NCI-H1048 (cell line): ENCODE measurements at places on chromosomes 2 and 18.

- no peak for DNase-seq
Observed at GRCh38 chr2:96423828-96424227, 81.3 kb downstream of the NEURL3 start.

DNA sequence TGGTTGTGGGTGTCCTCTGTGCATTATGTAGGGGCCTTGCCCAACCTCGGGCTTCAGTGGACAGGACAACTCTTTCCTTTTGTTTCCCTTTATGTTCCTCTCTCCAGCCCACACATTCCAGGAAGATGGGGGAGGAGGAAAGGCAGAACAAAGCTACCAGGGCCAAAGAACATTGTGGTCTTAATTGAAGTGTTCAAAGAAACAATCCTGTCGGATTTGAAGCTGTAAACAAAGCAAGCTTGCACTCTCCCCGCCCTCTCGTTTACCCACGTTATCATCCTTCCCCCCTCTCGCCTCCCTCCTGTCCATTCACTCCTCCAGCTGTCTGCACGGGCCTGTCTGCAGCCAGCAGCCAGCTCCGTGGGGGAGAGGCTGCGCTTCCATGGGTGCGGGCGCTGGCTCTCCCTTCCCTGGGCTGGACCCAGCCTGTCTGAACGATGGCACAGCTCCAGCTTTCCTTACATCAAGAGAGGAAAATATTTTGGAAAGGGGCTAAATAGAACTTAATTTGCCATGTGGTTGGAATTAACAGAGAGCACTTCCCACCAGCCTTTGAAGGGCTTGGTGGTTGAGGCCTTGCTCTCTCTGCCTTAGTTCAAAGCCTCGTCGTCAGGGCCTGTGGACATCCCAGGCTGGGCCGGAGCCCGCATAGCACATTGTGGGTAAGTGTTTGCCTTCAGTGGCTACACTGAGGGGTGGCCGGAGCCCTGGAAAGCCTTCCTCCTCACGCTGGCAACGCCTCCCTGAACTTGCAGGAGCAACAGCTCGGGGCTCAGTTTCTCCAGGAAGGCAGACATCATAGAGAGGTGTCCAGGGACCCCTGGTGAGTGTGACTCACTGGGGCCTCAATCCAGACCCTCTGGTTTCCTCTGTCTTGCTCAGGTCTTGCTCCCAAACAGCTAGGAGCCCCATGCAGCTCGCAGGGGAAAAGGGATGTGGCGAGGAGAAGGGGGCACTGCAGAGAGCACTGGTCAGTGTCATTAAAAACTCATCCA is 60.6 kb upstream of the HS6ST1 start:
- no peak for DNase-seq

GRCh38 chr18:29883114-29883513 is 1159.4 kb downstream of the DSC3 start:
- DNase-seq = no peak

GRCh38 chr2:145185696-145186095 is 665.8 kb upstream of the ZEB2 start:
- no peak for DNase-seq

DNA sequence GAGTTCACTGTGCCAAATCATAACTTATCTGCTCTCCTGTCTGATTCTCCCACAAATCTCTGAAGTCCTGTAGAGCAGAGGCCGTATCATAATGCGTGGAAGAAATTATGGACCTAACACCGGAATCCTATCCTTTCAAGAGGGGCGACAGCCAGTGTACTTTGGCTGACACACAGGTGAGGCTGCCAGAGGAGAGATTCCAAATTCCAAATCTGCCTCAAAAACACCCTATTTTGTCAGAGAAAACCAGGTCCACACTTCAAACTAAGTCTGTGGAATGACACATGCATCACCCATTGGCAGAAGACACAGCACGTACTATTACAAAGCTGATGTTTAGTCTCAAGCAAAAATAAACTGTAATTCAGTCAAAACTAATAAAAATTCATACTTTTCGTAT is 139.2 kb upstream of the PID1 start:
- no peak for DNase-seq

GRCh38 chr2:71619230-71619741 is 165.9 kb downstream of the DYSF start:
- no peak for DNase-seq

GRCh38 chr2:149075853-149076252 is 37.4 kb downstream of the LYPD6B start:
- DNase-seq = no peak

DNA sequence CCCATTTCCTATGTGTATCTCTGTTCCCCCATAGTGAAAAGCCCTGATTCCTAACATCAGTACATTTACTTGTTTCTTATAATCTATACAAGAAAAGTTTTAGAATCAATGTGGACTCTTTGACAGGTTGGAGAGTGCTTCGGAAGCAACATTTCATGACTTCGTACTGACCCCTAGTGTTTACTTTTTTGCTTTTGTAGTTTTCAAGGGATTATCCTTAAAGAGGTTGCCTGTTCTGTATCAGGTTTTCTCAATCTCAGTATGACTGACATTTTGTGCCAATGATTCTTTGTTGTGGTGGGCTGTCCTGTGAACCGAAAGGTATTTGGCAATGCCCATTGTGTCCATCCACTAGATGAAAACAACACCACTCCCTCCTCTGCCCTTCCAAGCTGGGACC is 43.3 kb upstream of the SERPINB2 start:
- DNase-seq = no peak

DNA sequence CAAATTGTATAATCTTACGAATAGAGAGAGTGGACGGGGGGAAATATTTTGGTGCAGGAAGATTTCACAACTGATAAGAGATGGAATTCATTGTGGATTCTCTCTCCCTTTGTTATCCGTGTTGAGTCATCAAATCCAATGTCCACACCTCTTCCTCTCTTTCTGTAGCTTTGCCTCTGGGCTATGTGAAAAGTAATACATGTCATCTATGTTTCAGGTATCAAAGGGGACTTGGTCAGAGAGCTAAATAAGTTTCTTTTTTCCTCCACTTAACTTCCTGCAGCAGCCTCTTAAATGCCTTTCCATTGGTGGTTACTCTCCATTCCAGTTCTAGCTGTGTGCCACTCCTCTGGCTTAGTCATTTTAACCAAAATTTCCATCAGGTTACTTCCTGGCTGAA is 169.3 kb upstream of the NXPH2 start:
- no peak for DNase-seq

GRCh38 chr2:19881908-19882265 is 19.9 kb downstream of the TTC32 start:
- DNase-seq = no peak

DNA sequence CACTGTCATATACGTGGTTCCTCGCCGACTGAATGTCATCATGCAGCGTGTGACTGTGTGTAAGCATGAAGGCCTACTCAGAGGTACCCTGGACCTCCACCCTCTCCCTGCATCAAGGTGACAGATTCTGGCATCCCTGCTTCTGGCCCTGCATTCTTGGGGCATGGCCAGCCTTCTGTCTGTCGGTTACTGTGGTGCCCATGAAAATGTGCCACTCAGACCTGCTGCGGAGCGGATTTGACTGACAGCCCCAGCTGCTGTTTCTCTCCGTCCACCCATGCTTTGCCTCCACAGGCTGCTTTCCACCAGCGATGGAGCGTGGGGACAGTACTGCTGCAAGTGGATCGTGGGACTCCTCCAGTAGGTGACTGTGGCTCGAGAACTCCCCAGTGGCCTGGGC is 9.6 kb downstream of the TMEM177 start:
- DNase-seq = no peak

DNA sequence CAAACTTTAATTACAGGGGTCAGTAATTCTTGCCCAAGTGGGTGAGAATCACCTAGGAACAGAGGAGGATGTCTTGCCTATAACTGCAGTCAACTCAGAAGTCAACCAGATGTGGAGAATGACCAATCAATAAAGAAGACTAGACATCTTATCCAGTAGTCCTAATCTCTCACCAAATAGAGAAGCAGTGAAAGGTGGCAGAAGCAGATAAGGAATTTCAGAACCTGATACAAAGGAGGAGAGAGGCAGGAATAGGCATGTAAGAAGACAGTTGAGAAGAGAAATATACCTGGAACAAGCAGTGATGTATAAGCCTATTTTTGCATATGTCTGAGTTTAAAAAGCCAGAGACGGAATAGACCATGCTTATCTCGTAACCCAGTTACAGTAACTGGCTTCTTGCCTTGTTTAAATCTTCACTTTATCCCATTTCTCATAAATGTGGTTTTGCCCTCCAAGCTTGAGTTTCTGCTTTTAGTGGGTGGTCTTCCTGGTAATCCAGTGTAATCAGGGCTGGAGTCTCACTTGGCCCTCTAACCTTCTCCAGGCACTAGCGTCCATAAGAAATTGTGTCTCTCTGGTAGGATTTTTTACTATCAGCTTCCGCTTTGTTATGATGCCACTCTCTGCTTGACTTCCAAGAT is 401.0 kb downstream of the SUCLG1 start:
- no peak for DNase-seq

DNA sequence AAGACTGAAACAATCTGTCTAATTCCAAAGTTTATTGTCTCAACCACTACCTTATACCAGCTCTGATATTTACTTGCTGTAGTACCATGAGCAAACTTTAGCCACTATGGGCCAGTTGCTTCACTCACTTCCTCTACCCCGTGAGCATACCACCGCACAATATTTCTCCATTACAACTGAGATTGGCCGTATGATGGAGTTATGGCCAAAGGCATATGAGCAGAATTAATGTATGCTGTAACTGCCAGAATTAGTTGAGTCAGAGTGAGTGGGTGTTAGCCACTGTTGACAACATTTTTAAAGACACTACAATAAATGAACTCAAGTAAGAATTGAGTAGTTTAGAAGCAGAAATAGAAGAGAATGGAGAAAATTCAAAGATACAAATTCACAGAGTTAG is 69.7 kb downstream of the LRATD1 start:
- DNase-seq = no peak
